Activated naive CD4-positive, alpha-beta T cell treated with anti-CD3 and anti-CD28 coated beads for 36 hours (primary cell): ENCODE measurements at places on chromosomes 1 and 21.

DNA sequence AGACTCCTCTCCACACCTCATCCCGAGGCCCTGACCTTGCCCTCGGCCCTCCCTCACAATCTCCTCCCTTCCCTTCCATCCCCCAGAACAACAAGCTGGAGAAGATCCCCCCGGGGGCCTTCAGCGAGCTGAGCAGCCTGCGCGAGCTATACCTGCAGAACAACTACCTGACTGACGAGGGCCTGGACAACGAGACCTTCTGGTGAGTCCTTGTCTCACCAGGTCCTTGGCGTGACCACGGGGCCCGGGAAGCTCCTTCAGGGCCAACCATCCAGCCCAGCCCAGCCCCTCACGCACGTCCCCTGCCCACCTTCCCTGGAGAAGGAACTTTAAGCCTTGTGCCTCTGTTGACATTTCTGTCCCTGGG is 15.6 kb downstream of the PODN start:
- no peak for DNase-seq

- DNase-seq = no peak
These were observed 19.0 kb downstream of the IGSF21 start for GRCh38 chr1:18126616-18127015.

DNA sequence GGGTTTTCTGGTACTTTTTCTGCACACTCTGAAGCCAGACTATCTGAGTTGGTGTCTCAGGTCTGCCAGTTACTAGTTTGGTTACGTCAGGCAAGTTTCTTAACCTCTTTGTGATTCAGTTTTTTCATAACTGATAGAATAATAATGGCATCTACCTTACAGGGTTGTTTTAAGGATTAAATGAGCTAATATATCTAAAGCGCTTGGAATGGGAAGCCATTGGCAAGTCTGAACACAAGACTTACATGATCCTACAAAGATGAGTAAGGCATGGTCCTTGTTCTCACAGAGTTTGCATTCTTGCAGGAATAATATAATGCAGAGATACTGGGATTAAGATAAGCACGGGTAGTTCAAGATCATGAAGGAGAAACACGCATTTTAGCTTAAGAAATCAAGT is 9.2 kb upstream of the DENND2D start:
- DNase-seq = no peak

DNA sequence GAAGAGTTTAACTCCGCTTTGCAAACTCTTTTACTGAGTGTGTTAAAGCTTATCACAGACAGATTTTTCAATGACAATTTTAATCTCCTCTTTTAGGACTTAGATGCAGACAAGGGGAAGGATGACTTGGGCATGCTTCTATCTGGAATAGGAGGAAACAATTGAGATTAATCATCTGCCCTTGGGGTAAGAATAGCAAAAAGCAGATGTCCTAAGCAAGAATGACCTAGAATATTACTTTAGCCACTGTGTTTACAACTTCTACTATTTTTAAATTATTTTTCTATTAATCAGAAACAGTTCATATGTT is 569.0 kb upstream of the ADGRL2 start:
- no peak for DNase-seq

DNA sequence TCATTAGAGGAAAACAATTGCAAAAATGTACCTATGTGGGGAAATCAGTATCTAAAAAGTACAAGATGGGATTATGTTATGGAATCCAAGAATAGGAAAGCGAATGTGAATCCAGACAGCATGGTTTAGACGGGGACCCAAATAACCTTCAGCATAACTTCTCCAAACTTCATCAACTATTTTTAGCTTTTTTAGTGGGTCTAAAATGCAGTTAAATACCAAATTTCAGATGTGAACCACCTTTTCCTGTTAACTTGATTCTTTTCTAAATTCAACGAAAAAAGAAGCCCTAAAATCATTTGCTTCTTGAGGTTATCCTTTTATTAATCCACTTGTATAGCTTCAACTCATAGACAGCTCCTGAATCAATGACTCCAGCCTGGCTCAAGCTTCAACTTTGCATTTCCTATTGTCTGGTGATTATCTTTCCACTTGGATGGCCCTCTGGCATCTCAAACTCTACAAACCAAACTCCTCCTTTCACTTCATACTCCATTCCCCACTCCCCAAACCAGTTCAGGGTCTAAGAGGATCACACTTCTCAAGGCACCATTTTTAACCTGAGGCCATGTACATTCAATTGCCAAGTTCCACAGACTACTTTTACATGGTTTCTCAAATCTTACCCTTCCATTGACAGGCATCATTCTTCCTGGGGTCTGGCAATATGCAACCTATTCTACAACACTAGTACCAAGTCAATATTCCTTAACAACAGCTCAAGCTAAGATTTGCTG is 7.4 kb downstream of the ERRFI1 start:
- DNase-seq = no peak

DNA sequence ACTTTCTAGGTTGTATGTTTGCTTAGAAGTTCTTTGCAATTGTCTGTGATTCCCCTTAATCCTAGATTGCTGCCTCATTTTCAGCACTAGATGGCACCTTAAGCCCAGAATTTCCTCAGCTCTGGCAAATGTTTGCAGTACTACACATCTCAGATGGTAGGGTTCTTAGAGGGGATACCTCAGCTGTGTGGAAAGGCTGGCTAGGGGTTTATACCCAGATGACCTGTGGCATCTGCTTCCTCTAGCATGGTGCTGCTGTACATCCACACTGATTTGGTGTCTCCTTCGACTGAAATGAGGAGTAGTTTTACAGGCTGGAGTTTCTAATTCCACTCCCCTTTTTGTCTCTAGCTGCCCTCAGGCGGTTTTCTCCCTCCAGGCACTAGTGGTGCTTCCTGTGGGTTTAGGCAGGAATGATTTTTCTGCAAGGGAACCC is 23.5 kb downstream of the ASB17 start:
- no peak for DNase-seq

GRCh38 chr1:225655509-225656258 is 2.8 kb upstream of the ENAH start:
- DNase-seq = peak; percentile 47

DNA sequence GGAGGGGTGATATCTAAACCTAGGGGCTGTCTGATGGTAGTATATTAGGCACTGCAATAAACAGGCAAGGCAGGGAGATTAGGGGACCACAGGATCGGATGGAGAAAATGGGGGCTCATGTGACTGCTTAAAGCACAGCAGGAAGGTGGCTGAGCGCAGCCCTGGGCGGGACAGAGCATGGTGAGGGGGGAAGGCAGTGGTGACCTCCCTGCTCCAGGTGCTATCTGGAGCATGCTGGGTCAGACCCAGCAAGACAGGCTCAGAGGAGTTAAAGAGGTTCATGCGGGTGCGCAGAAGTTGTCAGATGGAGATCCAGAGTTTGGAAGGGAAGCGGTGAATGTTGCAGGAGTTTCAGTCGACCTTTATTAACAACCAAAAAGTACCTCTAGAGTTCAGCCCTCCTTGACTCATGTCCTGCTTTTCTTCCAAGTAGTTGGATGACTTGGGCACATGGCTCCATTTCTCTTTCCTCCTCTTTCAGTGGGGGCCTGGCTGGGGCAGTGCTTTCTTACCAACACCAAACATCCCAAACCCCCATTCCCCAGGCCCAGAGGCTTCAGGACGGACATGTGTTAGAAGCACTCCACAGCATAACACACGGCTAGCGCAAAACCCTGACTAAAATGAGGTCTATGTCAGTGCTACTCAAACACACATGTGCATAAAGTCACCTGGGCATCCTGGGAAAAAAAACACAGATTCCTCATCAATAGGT is 41.5 kb downstream of the CAPN9 start:
- no peak for DNase-seq

DNA sequence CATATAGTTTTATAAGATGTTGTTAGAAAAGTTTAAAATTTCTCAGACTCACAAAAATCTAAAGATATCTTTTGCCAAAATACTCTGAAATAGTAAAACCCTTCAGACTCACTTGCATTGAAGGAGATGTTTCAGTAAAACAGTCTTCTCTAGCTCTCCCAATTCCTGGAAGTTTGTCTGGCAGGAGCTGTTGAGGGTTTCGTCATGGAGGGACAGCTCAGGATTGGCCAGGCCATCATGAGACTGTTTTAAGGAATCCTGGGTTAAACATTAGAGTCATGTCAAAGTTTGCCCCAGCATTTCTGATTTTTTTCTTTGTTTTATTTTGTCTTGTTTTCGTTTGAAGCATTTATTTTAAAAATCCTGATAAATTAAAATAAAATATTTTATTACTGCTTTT is 293.8 kb upstream of the PBX1 start:
- no peak for DNase-seq

DNA sequence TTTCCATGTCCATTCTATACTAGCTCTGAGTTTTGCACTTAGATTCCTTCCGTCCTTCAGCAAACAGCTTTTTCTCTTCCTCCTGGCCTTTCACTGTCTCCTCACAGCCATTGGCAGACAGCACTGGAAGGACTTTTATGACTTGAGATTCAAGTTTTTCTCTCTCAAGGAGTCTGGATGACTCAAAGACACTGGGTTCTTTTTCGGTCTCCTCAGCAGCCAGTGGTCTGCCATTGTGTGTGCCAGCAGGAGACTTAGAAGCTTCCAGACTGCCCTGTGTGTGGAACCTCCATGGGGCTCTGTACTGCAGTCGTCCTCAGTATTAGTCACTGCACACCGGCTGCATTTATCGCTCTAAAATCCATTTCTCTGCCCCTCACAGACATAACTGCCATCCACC is 30.5 kb downstream of the NTNG1 start:
- no peak for DNase-seq

DNA sequence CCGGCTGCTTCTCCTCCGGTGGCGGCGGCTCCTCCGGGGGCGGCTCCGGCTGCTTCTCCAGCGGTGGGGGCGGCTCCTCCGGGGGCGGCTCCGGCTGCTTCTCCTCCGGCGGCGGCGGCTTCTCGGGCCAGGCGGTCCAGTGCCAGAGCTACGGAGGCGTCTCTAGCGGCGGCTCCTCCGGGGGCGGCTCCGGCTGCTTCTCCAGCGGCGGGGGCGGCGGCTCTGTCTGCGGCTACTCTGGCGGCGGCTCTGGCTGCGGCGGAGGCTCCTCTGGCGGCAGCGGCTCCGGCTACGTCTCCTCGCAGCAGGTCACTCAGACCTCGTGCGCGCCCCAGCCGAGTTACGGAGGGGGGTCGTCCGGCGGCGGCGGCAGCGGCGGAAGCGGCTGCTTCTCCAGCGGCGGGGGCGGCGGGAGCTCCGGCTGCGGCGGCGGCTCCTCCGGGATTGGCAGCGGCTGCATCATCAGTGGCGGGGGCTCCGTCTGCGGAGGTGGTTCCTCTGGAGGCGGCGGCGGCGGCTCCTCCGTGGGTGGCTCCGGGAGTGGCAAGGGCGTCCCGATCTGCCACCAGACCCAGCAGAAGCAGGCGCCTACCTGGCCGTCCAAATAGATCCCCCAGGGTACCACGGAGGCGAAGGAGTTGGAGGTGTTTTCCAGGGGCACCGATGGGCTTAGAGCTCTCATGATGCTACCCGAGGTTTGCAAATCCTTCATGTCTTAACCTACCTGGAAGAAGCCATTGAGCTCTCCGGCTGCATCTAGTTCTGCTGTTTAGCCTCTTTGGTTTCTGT is 2.0 kb downstream of the LORICRIN start:
- peak; percentile 23 for DNase-seq

DNA sequence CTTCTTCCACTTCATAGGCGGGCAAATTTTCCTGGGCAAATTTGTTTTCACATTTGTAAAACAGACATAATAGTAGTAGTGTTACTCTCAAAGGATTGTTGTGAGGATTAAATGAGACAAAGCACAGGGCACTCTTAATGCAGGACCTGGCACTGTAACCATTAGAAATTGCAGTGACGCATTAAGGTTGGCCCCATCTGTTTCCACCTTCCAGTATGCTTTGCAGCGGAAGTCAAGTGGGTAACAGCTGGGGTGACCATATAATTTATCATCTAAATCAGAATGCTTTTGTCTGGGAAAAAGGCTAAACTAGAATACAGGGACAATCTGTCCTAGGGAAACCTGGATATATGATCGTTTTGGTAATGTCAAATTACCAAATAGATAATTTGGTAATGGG is 132.5 kb upstream of the CACHD1 start:
- no peak for DNase-seq

DNA sequence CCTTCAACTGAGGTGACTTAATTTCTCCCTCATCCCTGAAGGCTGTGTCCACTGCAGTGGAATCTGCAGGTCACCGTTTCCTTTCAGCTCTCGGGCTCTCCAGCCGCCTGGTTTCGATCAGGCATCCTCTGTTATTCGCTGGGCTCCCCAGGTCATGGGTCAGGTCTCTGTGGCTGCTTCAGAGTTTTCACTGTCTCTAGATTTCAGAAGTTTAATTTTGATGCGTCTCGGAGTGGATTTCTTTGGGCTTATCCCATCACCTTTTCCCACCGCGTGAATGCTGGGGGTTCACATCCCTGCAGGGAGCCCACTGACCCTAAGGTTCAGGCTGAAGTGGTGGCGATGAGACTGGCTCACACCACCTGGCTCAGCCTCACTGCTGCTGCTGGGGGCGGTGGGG is 3.3 kb downstream of the ACTRT2 start:
- DNase-seq = peak; percentile 1

- no peak for DNase-seq
These were observed 1378.4 kb upstream of the ADGRL4 start for GRCh38 chr1:80384959-80385358.

DNA sequence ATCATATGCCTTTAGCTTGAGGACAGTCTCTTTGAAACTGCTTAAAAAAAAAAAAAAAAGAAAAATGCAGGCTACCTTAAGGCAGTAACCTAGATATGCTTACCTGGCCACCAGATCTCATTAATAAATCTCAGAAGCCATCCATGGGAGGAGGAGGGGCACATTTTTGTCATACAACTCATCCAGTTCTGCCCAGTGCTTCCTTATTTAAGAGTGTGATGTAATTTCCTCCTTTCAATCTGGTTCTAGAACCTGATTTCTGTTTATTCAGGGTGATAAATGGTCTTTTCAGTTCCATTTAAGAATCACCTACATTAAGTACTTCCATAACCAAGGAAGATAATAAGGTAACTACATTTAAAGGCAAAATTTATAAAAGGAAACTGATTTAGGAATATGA is 6.1 kb downstream of the ERRFI1 start:
- no peak for DNase-seq

DNA sequence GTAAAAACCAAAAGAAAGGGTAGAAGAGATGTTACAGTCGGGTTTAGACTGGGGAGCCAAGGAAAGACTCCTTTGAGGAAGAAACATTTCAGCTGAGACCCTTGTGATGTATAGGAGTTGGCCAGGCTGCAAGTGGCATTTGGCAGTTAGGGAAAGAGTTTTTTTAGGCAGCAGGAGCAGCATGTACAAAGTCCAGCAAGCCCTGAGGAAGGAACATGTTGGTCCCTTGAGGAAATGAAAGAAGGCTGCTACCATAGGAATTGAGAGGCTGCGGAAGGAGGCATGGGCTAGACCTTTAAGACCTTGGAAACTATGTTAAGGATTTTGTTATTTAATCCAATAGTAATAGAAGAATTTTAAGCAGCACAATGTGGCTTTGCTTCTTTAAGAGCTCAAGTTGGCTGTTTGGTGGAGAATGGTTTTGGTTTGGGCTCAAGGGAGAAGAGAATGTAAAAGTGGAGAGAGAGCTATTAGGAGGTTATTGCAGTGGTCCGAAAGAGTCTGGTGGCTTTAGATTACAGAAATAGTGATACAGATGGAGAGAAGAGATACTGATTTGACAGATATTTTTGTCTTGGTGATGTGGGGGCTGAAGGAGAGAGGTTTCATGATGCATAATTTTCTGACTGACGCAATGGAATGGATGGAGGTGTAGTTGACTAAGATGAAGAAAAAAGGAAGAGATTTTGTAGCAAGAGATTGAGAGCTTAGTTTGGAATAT is 26.6 kb downstream of the SMAP2 start:
- no peak for DNase-seq

GRCh38 chr1:93448983-93449804 is 1.3 kb downstream of the FNBP1L start:
- DNase-seq = no peak

- DNase-seq = no peak
These were observed 96.2 kb upstream of the IRF2BP2 start for GRCh38 chr1:234706199-234706598.
